Upper lobe of left lung (tissue), 6 donors: ENCODE measurements at places on chromosomes 2 and 18.

- peak; percentile 52 for DNase-seq
Observed at GRCh38 chr2:126748929-126749518, 93.1 kb downstream of the GYPC start.

DNA sequence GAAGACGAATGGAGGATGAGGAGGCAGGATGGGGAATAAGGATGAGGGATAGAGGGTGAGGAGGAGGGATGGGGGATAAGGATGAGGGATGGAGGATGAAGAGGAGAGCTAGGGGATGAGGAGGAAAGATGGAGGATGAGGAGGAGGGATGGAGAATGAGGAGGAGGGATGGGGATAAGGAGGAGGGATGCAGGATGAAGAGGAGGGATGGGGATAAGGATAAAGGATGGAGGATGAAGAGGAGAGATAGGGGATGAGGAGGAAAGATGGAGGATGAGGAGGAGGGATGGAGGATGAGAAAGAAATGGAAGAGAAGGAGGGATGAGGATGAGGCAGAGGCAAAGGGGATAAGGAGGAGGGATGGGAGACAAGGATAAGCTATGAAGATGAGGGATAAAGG, 230.0 kb downstream of the NAPG start:
- DNase-seq: no peak

- DNase-seq: no peak
Observed at GRCh38 chr2:79876430-79876829, 363.6 kb downstream of the CTNNA2 start.

GRCh38 chr2:20273042-20273441, 48.1 kb upstream of the SDC1 start:
- no peak for DNase-seq

- DNase-seq: peak; percentile 93
Observed at GRCh38 chr2:237572021-237572741, 5.8 kb downstream of the PRLH start.

DNA sequence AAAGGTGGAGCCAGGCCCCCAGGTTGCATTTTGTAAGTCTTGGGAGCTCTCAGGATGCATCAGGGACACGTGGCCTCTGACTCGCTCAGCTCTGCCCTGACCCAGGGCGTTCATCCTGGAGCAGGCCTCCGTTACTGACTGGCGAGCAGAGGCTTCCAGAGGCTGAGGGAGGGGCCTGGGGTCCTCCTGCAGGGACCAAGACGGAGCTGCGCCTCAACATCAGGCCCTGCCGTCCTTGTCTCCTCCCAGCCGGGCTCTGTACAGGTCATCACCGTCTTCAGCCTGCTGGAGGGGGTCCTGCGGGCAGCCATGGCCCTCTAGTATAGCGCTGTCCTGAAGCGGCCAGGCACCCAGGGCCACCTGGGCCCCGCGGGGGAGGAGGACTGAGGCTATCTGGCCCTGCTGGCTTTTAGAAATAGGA, 10.2 kb upstream of the ALPP start:
- no peak for DNase-seq

GRCh38 chr2:19785867-19786266, 115.9 kb downstream of the TTC32 start:
- DNase-seq: no peak

GRCh38 chr2:69624131-69624530, 19.4 kb downstream of the AAK1 start:
- no peak for DNase-seq

- DNase-seq: no peak
Observed at GRCh38 chr2:85590950-85591349, 4.6 kb upstream of the RNF181 start.

GRCh38 chr2:62216616-62217015, 20.7 kb downstream of the B3GNT2 start:
- DNase-seq: no peak
